ENCODE measurements at places on chromosomes 6 and 20.

GRCh38 chr20:47262365-47263013 is 94.0 kb downstream of the ZMYND8 start:
- DNase-seq: no peak

- no peak for DNase-seq
Observed at GRCh38 chr6:24931718-24932691, 3.8 kb downstream of the RIPOR2 start.

DNA sequence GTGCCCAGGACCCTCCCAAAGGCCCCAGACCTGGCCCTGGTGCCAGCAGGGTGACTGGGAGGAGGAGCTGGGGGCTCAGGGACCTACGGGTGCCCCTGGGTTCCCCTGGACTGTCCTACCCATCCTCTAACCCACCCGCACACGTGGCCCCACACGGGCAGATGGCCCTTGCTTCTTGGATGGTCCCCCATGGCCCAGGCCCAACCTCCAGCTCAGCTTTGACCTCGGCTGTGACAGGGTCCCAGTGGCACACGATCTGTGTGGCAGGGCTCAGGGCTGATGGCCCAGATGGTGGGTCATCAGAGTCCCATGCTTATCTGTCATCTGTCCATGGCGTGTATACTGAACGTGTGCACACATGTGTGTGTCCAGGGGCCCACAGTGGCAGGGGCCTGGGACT is 4.0 kb downstream of the NTSR1 start:
- no peak for DNase-seq

GRCh38 chr20:4326195-4327065 is 311.1 kb upstream of the RNF24 start:
- DNase-seq: no peak

DNA sequence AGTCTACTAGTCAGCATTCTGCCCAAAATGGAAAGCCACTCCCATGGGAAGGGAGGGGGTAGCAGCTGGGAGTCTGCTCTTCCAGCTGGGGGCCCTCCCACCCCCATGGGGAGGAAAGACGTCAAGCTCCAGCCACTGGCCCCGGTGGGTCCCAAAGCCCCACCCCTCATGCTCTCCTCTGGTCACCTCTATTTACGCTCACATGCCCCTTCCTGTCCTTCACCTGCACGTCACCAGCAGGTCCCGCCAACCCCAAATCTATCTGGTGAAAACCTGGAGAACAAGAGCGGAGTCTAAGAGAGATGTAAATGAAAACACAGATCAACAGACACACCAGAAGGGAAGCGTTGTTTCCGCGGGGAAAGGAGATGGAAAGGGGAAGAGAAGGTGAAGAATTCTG is 30.0 kb upstream of the ZBP1 start:
- no peak for DNase-seq

DNA sequence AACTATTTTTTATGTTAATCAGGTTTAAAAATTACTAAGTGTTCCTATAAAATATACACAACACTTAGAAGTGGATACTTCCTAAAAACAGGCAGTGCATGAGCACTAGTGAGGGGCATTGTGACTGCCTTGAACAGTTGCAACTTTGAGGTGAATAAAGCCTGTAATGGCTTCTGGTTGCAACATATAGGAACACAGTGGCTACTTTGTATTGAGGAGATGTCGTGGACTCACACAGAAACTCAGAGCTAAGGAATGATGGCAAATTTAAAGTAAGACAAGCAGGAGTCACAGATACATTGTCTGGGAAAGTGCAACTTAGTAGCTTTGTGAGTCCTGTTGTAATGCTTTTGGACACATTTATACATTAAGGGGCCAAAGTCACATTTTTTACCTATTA is 861 bp upstream of the HLA-A start:
- no peak for DNase-seq

DNA sequence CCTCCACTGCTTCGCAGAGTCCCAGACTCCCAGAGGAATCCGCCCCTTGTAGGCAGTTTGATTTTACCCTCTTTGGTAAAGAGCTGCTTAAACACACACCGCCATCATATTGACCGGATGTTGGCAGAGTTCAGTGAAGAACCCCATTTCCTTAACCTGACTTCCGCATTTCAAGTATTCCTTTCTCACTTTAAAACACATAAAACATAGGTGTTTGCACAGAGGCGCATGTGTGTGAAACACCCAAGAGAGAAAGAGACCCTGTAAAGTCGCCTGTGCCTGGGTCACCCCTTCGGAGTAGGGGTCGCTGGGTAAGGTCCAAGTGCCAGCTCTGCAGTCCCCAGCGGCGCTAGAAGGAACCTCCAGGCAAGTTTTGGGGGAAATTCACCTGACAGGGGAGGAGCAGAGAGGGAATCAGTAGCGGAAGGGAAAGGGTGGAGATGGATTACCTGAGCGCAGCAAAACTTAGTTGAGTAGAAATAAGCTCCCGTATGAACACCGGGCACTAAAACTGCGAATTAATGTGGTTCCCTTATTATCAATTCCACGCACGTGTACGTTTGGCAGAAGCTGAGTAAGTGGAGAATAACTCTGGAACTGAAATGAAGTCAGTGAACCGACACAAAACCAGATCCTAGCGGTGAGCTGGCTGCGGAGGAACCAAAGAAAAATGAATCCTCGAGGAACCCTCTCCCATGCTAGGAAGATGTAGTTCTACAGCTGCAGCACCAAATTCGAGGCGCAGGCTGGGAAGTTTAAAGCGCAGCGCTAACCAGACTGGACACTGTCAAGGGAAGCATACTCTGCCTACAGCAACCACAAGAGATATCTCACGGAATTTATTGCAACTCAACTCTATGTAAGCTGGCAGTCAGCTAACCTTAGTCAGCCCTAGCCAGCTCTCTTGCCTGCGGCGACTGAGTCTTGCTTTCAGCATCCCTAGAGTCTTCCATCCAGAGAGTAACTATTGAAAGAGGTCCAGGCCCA is 3.5 kb upstream of the HTR1B start:
- DNase-seq: peak; percentile 38

- no peak for DNase-seq
Observed at GRCh38 chr20:44739942-44740341, 5.7 kb upstream of the KCNK15 start.

DNA sequence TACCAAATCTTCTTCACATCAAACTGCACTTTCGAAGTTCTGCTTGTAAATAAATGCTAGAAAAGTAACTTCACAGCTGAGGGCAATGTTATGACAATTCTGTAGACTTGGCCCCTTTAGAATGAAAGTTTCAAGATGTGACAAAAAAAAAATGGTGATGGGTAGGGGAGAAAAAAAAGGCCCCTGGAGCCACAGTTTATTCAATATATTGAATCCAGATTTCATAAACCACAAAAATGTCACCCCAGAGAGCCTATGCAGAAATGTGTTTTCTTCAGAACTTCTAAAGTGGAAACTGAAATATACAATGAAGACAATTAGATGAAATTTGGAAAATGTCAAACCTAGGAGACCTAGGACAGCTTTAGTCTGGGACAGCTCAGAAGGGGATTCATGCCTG is 143.1 kb downstream of the EDN3 start:
- no peak for DNase-seq

All from upper lobe of right lung (tissue), 1 donor.